Inflammatory macrophage (primary cell): ENCODE measurements at places on chromosomes 6 and 20.
A peak's percentile ranks its signal among the peaks of the same experiment; 100 is the strongest.

DNA sequence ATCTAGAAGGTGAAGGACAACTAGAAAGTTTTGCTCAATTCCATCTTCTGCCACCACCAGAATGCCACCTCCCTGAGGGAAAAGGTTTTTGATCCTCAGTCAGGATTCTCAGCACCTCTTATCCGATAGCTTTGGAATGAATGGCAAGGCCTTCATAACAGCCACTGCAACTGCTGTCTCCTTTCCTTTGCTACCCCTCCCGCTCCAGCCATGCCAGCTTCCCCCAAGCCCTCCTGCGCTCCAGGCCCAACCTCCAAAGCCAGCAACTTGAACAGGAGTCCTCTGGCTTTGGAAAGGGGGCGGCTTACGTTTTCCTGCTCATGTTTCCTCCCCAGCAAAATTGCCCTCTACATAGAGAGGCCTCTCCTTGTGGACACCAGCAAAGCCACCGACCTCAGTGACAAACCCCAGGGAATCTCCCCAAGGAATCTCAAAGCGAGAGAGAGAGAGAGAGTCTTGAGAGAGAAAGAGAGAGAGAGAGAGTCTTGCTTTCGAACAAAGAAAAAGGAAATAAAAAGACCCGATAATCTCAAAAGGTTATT lies 420 bp upstream of the BTN2A1 start:
- DNase-seq, result peak; percentile 18

DNA sequence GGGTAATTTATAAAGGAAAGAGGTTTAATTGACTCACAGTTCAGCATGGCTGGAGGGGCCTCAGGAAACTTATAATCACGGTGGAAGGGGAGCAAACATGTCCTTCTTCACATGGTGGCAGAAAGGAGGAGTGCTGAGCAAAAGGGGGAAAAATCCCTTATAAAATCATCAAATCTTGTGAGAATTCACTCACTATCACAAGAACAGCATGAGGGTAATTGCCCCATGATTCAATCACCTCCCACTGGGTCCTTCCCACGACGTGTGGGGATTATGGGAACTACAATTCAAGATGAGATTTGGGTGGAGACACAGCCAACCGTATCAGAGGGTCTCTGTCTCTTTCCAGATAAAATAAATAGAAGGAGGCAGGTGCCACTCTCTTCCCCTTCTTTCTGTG lies 48.7 kb downstream of the TNFAIP3 start:
- no peak for DNase-seq

GRCh38 chr6:90497411-90497810 lies 89.5 kb downstream of the MAP3K7 start:
- no peak for DNase-seq

DNA sequence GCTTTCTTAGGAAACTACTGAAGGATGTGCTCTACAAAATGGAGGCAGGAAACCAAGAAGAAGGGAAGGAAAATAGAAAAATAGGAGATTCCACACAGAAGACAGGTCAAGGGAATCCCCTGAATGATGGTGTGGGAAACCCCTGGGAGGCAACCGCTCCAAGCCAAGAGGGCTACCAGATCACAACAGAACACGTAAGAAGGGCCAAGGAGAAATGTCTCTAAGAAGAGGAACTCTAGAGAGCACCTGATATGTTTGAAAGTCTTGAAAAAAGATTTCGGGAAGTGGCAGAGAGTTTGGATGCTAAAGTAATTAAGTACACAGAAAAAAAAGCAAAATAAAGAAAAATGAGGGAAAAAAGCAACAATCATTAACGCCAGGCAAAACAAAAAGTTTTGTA lies 7.1 kb downstream of the KIF13A start:
- DNase-seq, result no peak

DNA sequence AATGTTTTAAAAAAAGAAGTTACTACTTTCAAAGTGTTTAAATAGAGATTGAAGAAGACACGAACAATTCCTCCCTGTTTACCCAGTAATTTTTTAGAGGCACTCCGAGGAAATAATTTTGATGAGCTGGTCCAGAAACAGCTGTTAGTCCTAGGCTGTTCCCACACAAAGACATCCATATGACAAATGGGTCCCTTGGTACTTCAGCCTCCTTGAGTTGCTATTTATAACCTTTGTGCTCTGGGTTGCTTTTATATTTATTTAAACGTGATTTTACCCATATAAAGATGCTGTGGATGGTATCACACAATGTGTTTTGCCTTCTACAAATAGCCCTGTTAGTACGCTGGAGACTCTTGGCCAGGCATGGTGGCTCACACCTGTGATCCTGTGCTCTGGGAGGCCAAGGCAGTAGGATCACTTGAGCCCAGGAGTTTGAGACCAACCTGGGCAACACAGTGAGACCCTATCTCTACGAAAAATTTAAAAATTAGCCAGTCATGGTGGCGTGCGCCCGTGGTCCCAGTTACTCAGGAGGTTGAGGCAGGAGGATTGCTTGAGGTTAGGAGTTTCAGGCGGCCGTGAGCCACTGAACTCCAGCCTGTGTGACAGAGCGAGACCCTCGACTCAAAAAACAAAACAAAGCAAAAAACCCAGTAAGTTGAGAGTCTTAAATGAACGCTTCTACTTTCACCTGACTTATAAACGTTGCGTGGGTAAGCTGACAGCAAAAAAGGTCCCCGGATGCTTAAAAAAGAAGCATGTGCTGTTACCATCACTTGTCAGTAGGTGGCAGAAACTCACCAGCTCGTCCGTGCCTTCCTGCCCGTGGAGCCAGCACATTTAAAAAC lies 56.9 kb upstream of the ARMH2 start:
- DNase-seq, result peak; percentile 82

- peak; percentile 37 for DNase-seq
Observed at GRCh38 chr6:17032988-17033634, 68.7 kb upstream of the STMND1 start.

DNA sequence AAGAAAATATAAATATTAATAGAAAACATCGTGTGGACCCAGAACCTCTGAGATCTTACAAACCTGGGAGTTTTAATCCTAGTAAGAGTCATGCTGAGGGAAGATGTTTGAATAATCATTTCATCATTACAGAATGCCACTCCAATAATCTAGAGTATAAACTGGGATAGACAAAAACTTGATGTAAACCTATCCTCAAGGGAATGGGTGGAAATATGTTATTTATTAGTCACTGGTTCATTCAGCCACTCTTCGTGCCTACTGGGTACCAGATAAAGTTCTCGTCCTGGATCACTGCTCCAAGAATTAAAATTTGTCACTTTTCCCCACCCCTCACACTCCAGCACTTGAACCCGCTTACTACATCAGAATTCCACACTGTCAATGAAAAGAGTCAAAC lies 7.7 kb downstream of the HLA-B start:
- no peak for DNase-seq

DNA sequence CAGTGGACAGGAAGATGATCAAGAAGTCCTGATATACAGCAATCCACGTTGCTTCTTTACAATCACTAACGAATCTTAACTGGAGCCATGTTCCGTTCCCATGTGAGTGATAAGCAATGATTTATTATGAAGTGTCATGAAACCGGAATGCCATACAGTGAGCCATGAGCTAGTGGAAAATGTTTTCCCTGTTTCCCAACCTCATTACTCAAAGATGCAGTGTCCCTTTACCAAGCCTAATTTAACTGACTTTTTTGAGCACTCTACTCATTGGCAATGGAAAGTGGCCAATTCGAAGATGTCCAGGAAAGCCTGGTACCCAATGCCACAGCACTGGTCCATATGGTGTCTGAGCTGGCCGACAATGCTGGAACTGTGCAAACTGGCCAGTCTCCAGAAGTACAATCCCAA lies 148.3 kb downstream of the ZNF217 start:
- no peak for DNase-seq

- DNase-seq, result no peak
Observed at GRCh38 chr6:95530176-95530819, 47.0 kb upstream of the MANEA start.

GRCh38 chr6:111804627-111805235 lies 68.5 kb downstream of the FYN start:
- DNase-seq, result peak; percentile 90

GRCh38 chr6:98871057-98871456 lies 36.7 kb downstream of the POU3F2 start:
- DNase-seq, result no peak

DNA sequence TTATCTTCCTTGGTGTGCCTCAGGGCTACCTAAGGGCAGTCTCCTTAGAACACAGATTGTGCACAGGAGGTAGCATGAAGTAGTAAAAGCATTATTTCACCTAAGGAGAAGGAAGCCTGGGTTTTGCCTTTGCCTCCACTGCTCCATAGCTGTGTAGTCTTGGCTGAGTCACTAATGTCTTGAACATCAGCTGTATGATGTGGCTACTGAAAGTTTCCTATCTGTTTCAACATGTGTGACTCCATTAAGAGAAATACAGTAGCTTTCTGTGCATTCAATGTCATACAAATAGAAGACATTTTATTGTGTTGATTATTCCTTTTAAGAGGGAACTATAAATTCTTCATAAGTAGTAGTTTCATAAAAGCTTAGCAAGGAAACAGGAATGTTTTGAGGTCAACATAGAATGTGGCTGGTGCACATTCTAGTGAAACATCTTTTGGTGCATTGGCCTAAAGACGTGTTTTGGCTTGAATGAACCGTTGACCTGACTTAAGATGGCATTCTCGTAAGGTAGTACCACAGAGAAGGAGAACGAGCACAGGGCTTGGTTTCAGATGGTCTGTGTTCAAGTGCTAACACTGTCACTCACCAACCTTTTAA lies 70.6 kb downstream of the CTNNBL1 start:
- no peak for DNase-seq
